MCF 10A (cell line): ENCODE measurements at places on chromosomes 1 and 21.
A peak's percentile ranks its signal among the peaks of the same experiment; 100 is the strongest.

DNA sequence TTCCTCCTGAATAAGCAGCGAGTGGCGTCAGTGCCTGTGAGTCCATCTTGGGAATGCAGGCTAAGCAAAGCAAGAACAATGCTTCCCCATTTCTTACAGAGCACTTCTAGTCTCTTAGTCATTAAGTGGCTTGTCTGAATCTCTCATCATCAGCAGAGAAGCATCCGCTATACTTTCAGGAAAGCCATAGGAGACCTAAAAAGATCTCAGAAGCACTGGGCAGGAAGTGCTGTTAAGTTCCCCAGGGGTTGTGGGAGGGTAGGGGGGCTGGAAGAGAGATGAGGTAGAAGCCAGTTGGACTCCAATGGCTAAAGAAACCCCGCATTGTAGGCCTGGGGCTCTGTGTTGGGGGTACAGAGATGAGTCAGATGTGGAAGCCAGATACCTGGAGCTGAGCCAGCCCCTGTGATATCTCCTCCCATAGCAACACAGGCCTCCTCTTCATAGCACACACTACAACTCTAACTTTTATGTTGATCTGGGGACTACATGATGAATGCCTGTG is 44.9 kb downstream of the SYT6 start:
- DNase-seq, result peak; percentile 24

DNA sequence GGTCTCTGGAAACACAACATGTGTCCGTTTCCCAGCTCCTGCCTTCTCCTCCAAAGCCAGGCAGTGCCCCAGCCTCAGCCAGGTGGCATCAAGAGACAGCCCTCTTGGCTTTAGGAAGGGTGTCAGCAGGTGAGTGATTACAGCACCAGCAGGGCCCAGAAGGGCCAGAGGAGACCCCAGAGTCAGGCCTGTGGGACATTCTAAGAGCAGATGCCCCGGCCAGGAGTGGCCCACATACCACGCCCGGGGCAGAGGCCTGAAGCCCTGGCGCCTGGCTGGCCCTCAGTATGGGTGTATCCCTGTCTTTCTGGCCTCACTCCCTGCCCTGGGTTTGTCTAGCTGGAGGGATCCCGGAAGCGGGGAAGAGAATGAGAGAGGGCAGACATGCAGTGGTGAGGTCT is 109.2 kb downstream of the CASZ1 start:
- no peak for DNase-seq

- DNase-seq, result no peak
These were observed 86.6 kb downstream of the PTBP2 start for GRCh38 chr1:96808191-96808590.

DNA sequence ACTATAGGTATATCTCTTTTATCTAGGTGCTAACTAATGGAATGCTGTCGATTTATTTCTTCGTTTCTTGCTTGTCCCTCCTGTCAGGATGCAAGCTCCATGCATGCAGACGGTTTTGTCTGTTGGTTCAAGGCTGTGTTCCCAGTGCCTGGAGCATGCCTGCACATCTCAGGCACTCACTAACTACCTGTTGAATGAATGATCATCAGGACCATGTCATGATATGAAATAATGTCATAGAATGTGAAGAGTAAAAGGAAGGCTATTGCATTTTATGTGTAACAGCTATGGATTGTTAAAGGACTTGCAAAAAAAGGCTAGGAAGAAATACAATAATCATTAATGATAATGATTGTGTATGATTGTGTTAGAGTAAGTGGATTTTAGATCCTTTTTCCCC is 4.2 kb downstream of the GPR25 start:
- no peak for DNase-seq

- DNase-seq, result peak; percentile 87
These were observed 777.3 kb downstream of the LTN1 start for GRCh38 chr21:28215214-28215954.

- DNase-seq, result peak; percentile 33
These were observed 210.8 kb downstream of the COL11A1 start for GRCh38 chr1:102897557-102897956.

DNA sequence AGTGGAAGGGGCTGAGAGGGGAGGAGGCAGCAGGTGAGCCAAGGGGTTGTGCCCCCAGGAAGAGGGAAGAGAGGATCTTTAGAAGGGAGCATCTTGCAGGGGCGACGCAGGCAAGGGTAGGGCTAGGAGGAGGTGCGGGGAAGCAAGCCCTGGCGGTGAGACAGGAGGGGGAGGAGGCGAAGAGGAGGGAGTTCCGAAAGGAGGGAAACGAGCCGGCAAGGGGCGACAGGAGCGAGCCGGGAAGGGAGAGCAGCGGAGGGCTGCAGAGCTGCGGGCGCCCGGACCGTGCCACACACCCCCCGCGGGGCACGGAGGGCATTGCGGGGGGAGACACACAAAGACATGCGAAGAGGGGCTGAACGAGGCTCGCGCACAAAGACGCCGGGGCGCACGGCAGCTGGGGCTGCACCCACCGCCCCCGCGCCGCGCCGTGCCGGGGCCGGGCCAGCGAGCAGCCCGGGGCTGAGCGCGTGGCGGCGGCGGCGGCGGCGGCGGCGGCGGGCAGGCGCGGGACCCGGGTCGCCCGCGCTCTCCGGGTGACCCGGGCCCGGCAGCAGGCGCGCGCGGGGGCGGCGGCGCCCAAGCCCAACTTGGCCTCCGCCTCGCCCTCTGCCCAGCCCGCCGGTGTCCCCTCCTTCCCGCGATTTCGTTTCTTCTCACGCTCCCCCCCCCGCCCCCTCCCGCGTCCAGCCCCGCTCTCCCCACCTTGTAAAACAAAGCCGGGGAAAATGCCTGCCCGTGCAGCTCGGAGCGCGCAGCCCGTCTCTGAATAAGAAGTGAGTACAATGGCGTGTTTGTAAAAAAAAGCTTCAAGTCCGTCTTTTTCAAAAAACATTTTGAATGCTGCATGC is at the start of gene KCNK2:
KCNK2 (plus strand) TSS at position 206 of the 851 bp plus-strand sequence. CDS start 649 bp downstream, outside the sequence.
- DNase-seq, result peak; percentile 25

GRCh38 chr1:67019600-67020136 is 34.3 kb downstream of the SLC35D1 start:
- no peak for DNase-seq

DNA sequence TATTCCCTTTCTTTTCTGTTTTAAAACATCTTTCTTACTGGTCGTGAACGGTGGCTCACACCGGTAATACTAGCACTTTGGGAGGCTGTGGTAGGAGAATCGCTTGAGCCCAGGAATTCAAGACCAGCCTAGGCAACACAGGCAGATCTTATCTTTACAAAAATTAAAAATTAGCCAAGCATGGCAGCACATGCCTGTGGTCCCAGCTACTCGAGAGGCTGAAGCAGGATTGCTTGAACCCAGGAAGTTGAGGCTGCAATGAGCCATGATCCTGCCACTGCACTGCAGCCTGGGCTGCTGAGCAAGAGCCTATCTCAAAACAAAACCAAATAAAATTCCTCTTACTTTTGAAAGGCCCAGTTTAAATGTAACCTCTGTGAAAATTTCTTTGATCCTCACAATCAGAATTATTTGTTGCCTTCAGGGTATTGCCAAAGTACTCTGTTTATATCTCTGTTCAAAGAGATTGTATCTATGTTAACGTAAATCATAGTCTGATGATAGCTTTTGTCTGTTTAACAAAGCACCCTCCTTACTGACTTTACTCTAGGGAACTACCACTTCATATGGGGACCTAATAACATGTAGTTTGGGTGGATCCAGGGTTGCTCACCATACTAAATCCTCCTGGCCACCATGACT is 71.6 kb downstream of the RERE start:
- DNase-seq, result no peak

DNA sequence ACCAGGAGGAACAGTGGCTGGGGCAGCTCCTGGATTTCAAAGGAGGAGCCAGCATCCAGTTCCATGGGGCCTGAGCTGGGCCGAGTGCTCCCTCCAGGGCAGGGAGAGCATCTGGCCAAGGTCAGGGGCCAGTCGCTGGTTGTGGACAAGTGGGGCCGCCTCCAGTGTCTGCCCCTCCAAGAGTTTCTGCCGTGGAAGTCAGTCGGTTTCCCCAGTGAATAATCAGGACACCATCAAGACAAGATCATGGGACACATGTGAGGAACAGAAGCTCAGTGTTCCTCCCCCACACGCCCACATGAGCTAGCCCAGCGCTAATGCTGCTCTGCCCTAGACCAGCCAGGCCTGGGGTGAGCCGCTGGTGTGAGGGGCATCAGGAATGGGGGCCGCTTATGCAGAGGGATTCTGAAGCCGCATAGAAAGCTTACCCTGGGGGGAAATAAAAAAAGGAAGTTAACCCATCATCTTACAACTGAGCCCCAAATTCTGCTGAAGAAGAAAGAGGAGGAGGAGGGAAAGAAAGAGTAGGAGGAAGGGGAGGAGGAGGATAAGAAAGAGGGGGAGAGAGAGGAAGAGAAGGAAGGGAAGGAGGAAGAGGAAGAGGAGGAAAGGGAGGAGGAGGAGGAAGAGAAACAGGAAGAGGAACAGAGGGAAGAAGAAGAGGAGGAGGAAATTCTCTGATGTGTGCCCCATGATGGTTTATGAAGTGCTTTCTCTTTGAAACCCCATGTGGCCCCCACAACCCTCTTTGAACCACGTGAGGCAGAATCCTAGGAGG is 198.4 kb downstream of the MATN1 start:
- DNase-seq, result no peak

- no peak for DNase-seq
These were observed 286.3 kb upstream of the C1orf105 start for GRCh38 chr1:172134087-172134731.

DNA sequence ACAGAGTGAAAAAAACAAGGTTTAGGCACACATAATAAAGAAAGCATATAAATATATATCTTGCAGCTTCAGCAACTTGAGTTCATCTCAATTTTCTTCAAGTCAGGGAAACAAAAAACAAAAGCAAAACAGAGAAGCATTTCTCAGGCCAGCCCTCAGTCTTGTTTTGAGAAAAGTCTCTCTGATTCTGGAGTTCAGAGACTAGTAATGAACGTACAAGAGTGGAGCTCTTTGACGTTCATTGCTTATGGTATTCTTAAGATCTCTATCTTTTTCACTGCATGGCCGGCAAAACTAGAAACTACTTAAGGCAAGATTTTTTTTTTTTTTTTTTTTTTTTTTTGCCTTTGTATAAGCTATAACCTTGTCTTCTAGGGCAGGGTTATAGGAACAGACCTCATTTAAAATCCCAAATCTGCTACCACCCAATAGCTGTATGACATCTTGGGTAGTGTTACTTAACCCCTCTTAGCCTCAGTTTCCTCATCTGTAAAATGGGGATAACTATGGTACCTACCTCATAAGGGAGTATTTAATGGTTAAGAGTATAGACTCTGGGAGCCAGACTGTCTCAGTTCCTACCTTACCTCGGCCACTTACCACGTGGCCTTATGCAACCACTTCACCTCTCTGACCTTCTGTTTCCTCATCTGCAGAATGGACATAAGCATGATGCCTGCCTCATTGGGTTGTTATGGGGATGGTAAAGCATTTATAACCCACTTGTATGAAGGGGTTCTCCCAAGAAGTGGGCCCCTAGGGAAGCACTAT is 33.6 kb downstream of the LMO4 start:
- no peak for DNase-seq

DNA sequence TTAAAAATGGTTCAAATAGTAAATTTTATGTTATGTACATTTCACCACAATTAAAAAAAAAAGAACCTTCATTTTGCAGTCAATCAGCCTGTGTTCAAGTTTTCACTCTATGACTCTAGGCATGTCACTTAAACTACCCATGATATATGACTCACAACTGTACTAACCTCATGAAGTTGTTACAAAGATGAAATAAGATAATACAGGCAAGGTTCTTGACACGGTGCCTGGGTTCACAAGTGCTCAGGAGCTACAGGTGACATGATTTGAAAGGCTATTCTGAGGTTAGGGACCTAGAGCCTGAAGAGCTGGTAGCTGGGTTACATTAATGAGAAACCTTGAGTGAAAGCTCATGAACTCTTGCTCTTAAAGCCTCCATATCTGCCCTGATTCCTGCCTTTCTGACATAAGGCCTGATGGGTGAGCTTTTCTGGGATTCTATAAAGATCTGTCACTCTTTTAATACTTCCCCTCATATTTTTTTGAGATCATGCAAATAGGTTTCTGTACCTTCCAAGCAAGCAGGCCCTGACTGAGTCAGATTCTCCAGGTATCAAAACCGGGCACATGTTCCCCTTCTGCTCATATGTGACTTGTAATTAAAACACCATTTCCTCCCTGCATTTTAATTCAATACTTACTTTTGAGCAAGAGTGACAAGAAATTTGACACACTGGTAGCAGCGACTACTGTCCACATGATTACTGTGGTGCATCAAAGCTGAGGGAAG is 34.0 kb downstream of the PCSK9 start:
- DNase-seq, result no peak

GRCh38 chr1:61081144-61081685 is 1.1 kb upstream of the NFIA start:
- DNase-seq, result peak; percentile 38

DNA sequence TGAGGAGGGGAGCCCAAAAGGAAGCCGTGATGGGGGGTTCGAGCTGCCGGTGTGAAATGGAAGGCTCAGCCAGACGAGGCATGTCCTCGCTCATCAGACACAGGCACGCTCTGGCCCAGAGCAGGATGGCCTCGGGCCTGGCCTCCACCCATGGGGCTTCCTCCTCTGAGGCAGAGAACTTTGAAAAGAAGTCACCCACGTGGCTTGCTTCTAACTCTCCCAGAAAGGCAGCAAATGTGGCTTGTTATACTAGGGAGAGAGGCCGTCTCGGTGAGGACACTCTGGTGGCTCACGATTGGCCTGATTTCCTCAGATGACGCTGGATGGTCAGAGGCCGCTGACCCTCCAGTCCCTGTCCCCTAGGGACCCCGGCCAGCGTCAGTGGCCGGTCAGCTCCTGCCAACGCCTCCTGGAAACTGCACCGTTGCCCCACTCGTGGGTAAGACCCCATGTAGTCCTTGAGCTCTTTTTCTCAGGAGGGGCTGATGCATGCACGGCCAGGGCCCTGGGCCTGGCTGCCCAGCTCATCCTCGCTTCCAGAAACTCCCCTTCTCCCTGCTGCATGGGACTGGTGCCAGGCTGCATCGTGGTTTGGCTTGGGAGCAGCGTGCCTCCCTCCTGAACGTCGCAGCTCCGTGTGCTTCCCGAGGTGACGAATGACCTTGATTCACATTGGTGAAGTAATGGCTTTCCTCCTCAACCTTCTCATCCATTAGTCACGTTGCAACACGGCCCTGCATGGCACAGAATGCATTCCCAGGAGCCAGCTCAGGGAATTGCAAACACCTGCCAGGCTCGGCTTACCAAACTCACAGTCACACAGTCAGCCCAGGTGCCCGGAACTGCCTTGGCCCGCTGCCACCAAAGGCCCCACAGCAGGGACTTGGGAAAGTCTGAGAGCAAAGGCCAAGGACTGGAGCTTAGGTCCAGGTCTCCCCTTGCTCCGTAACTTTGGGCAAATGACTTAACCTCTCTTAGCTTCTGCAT is 58.8 kb downstream of the TOMM20 start:
- peak; percentile 100 for DNase-seq

DNA sequence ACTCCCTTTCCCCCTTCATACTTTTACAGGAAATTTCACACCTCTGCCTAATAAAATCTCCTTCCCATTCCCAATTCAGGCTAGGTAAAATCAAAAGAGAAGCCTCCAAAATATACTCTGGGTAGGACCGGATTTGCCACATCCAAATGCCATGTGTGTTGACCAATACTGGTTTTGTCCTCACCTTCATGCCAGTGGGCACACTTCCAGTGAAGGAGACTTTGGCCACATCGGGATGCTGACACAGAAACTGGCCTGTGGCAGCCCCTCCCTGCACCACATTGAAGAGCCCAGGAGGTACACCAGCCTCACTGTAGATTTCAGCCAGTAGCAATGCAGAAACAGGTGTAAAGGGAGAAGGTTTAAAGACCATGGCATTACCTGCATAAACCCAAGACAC is 18.1 kb downstream of the ALDH9A1 start:
- no peak for DNase-seq
